ENCODE measurements at places on chromosomes 12 and 14.

GRCh38 chr12:43396671-43397070, 155.3 kb downstream of the ADAMTS20 start:
- no peak overlapping the region for H3K4me3 ChIP-seq
- no peaks in the 10 kb centered on the region for H3K27me3 ChIP-seq
- no peaks in the 10 kb centered on the region for H3K36me3 ChIP-seq
- no peak for DNase-seq
- no peaks in the 10 kb centered on the region for H3K4me1 ChIP-seq

DNA sequence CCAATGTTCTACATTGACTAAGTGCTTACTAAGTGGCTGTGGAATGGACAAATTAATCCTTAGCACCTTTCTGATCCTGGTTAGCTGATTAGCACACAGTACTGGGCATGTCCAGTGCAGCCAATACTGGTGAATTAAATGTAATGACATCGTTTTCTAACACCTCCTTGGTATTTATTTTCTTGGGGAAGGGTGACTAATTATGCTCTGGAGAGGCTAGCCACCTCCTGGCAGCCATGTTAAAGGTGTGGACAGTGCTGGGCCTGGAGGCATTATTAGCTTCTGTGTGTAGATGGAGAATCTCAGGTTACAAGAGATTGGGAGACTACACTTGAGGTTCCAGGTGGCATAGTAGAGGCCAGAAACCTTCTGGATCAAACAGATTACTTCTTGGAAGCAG, 230.9 kb upstream of the DDHD1 start:
- no peaks in the 10 kb centered on the region for H3K36me3 ChIP-seq
- DNase-seq = no peak
- no peak overlapping the region for H3K4me3 ChIP-seq
- no peaks in the 10 kb centered on the region for H3K4me1 ChIP-seq
- H3K27ac ChIP-seq = no peak overlapping the region

- H3K4me3 ChIP-seq = no peak overlapping the region
- peaks cover 7% of the 10 kb centered on the region for H3K4me1 ChIP-seq
- H3K27ac ChIP-seq = no peak overlapping the region
- H3K36me3 ChIP-seq = no peaks in the 10 kb centered on the region
- DNase-seq = no peak
- H3K27me3 ChIP-seq = peaks cover 27% of the 10 kb centered on the region
These were observed 10.7 kb downstream of the AGAP2 start for GRCh38 chr12:57727758-57728395.

- no peaks in the 10 kb centered on the region for H3K27me3 ChIP-seq
- no peaks in the 10 kb centered on the region for H3K36me3 ChIP-seq
- DNase-seq = no peak
- H3K4me1 ChIP-seq = no peaks in the 10 kb centered on the region
- no peak overlapping the region for H3K27ac ChIP-seq
These were observed 86.3 kb downstream of the ASCL1 start for GRCh38 chr12:103043531-103044486.

Data from astrocyte (in vitro differentiated cells and primary cell).